ENCODE measurements at places on chromosomes 2 and 18.

GRCh38 chr2:42495611-42496010 is 1.8 kb upstream of the KCNG3 start:
- no peak for DNase-seq

- DNase-seq = no peak
Measured at GRCh38 chr2:184830531-184830930, 232.2 kb downstream of the ZNF804A start.

DNA sequence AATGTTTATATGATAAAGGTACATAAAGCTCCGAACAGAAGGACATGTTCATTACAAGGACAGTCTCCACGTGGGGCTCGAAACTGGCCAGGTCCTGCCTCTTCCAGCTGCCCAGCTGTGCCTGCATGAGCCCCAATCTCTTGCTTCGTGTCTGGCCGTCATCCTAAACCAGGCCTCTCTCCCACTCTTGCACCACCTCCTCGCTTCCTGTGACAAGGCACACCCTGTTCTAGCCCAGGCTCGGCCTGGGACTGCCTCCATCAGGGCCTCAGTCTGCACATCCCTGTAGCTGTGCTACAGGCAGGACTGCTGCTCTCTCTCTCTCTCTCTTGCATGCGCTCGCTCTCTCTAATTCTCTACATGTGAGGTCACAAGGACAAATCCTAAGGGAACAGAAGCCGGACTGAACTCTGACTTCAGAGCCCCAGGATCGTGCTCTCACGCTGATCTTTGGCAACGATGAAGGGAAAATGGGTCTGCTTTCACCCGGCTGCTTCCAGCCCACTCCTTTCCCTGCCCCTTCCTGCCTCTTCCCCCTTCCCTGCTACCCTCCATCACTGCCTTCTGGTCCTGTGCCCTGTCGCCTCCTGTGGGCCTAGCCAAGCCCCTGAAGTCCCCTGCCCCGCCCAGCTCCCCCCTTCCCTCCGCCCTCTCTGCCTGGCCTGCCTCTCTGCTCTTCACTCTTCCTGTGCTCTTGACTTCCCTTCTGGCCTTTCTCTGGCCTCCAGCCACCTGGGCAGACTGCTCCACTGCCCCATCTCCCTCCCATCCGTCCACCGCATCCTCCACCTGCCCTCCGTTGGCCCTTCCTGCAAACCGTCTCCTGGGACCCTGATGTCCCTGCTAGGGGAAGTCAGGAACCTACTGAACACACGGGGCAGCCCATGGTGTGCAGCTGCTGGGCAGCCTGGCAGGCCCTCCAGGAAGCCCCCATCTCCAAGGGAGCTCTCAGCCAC is 7.8 kb upstream of the GPR55 start:
- no peak for DNase-seq

- no peak for DNase-seq
Measured at GRCh38 chr2:214676421-214677089, 132.9 kb downstream of the BARD1 start.

DNA sequence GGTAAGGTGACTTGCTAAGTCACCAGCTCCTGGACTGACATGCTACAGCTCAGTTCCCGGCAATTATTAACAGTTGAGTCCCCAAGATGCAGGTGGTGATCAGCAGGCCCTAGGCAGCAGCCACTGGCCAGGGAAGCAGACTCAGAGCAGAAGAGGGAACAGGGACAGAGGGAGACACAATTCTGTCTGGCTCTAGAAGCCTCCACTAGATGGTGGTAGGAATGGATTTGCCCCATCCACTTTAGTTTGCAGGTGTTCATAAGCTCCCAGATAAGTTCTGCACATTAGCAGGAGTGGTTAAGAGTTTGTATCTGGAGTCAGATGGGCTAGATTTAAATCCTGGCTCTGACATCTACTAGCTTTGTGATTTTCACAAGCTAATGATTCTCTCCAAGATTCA is 25.5 kb upstream of the SLC1A4 start:
- DNase-seq = no peak

DNA sequence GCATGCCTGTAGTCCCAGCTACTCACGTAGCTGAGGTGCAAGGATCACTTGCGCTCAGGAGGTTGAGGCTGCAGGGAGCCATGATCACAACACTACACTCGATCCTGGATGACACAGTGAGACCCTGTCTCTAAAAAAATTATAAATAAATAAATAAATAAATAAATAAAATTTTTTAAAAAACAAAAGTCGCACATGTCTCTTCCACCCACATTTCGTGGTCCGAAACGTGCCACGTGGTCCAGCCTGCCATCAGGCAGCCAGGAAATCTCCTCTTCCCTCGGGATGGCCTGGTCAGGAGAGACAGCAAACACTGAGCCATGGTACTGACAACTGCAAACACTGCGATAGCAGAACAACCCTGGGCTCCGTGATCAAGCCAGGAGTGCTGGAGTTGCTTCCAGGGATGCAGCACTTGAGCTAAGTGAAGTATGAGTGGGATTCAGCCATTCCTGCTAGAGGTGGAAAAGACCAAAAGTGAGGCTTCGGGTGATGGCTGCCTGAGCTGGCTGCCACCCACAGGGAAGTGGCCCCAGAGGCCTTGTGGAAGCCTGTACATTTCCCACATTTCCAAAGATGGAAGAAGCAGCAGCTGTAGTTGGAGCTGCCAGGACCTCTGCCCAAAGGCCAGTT is 193.1 kb downstream of the SMAD2 start:
- DNase-seq = no peak

- DNase-seq = no peak
Measured at GRCh38 chr2:173970516-173970924, 5.3 kb upstream of the SP3 start.

- no peak for DNase-seq
Measured at GRCh38 chr18:13240060-13240725, 21.6 kb downstream of the LDLRAD4 start.

DNA sequence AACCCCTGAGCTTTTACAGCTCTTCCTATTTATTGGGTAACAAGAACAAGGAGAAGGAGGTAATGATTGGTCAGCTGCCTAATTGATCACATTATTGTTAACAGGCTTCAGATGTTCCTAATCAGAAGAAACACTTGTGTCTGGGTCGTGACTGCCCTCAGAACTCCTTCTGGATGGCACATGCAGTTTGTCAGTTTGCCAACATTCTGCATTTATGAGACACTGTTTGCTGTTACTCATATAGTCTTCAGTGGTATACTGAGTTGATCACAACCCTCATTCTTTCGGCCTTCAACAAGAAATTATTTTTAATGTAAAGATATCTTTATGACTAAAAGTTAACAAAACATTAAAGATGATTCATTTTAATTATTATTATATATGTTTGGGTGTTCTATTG is 95.7 kb upstream of the DOCK10 start:
- DNase-seq = no peak

DNA sequence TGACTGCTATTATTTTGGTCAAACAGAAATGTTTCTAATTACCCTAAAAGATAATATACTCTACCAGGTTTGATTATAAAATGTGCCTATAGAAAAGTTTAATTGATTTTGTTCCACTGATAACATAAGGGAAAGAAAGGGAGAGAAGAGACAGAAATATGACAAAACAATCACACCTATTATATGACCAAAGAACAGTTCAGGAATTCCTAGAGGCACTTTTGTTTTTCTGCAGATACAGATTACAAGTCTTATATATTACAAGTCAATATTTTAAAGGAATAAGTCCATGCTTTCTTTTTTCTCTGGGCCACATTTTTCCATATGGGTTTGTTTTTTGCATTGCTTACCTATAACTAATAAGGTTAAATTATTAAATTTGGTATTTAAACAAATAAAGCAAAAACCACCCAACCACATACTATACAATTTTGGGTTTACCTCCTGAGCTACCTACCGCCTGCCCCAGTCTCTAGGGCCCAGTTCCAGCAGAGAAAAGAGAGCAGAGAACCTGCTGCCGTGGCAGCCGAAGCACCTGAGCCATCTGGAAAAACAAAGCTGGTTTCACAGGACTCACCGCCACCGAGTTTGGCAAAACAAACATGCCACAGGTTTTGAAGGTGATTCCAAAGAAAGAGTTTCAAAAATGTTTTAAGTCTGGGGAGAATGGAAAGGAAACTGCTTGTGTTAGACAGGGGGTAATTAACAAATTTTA is 92.1 kb downstream of the DYM start:
- no peak for DNase-seq

DNA sequence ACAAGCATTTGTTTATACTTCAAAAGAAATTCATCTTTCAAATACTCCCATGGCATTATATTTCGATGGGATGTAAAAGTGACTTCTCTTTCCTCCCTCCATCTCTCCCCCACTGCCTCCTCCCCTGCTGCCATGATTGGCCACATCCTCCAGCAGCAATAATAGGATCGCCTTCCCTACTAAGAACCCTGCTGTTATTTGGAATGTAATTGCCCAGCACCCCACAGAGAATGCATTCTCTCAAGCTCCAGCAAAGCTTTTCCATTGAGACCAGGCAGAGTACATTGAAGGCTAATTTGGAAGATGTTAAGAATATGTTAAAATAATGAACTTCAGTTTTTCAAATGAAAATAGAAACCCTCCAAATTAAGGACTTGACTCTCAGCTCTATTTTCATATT is 375.4 kb upstream of the ACVR2A start:
- no peak for DNase-seq

- DNase-seq = no peak
Measured at GRCh38 chr2:100941646-100942240, 60.3 kb upstream of the RPL31 start.

- DNase-seq = no peak
Measured at GRCh38 chr2:233055362-233055761, 4.8 kb upstream of the INPP5D start.

DNA sequence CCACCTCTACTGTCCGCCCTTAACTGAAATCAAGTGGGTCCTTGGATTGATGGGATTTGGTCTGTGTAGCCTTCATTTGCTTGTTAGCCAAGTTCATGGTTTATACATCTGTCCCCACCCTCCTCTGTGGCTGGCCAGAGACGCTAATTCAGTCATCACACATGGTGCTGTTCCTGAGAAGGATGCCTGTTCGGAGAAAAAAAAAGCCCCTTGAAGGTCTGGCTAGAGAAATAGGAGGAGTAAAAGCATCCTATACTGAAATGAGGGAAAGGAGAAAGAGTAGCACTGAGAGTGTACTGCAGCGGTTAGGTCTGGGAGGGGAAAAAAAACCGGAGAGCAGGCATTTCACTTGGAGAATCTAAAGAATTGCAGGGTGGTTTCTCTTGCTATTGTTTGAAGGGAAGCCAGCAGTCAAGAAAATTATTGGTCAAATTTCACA is 180.6 kb upstream of the EPAS1 start:
- no peak for DNase-seq

- peak; percentile 38 for DNase-seq
Measured at GRCh38 chr18:32093102-32093511, 1.4 kb downstream of the RNF138 start.

- DNase-seq = no peak
Measured at GRCh38 chr2:28901202-28901601, 6.7 kb downstream of the WDR43 start.

DNA sequence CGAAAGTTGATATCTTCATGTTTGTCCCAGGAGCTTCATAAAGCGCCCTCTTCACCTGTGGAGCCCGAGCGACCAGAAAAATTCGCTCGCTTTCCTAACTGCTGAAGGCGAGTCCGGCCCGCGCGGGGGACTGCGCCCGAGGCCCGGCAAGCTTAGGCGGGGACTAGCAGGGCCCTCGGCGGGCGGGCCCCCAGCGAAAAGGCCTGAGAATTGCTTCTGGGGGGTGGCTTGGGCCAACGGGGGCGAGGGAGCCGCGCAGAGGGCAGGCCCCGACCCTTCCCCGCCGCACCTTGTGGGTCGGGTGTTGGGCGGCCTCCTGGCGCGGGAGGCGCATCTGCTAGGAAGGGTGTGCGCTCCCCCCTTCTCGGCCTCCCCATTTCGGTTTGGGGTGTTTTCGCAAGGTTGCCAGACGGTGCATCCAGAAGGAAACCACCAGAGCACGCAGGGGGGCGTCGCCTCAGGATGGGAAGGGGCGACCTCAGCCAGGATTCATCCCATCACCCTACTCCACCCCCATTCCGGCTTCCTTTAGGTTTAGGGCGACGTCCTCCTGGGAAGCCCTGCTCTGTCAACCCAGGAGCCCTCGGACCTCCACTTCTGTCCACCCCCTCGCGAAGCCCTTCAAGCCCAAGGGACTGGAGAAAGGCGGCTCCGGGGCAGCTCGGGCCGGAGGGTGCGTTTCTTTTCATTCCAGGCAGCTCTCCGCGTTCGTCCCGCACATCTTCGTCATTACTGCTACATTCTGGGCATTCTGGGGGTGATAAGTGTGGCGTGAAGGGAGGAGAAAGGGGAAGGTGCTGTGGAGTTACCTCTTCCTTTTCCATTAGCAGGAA is 9.1 kb downstream of the SP9 start:
- no peak for DNase-seq

- DNase-seq = no peak
Measured at GRCh38 chr2:53170466-53170865, 597.1 kb upstream of the CHAC2 start.

GRCh38 chr2:23711979-23712755 is 214.8 kb downstream of the ATAD2B start:
- no peak for DNase-seq

DNA sequence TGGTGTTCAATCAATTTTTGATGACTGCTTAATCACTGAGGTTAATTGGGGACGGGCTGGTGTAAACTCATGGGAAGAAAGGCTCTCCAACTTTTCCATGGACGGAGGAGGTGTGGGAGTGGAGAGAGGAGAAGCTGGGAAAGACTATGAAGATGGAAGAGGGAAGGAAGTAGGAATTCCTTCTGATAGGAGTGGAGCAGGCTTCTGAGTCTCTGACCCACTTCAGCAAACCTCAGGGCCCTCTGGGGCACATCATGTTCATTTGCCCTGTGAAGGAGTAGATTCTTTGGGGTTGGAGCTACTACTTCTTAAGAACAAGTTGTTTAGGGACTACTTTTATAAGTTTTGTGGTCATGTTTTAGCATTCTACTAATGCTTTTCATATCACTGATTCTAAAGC is 87.0 kb upstream of the MAP4K3 start:
- DNase-seq = no peak

GRCh38 chr18:55475916-55476315 is 112.1 kb downstream of the TCF4 start:
- DNase-seq = no peak

DNA sequence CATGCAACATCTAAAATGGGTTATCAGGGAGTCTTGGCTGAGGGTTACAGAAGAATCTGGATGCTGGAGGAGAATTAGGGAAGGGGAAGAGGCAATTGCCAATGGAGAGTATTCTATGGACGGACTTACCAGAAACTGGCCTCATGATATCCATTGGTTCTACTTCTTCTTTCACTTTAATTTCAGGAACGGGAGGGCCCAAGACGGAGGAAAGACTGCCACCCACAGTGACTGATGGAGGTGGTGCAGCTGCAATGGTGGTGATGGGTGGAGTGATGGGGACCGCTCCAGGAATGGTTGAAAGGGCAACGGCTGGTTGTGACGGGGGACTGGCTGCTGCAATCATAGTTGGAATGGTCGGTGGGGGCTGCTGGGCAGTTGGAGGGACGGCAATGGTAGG is 69.1 kb upstream of the AMMECR1L start:
- DNase-seq = no peak

Data from effector memory CD8-positive, alpha-beta T cell (primary cell).